KBM-7 (cell line): ENCODE measurements at places on chromosomes 4 and X.

DNA sequence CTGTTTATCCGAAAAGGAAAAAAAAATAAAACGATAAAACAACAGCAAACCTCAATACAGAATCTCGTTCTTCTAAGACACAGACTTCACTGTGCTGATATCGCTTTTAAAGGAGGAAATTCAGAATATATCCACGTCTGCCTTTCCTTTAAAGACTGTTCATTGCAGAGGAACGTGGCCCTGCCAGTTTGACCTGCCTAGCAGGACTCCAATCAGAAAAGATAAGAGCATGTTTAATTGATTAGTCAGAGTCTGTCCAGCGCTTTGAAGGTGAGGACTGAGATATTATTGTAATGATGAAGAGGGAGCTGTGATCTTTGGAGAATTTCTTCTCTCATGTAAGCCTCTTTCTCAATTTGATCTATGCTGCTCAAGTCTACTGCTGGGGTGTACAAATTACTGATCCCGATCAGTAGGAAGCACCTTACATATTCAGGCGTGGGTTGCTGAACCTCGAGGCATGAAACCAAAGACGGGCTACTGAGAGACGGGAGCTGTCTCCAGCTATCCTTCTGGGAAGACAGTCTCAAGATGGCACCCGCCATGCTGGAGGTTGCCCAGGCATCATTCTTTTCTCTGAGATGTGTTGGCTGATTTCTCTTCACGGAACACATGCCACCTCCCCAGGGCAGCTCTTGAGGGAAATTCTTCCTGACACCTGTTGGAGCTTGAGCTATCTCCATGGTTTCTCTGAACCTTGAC, 146.1 kb downstream of the SHOX start:
- DNase-seq: no peak

DNA sequence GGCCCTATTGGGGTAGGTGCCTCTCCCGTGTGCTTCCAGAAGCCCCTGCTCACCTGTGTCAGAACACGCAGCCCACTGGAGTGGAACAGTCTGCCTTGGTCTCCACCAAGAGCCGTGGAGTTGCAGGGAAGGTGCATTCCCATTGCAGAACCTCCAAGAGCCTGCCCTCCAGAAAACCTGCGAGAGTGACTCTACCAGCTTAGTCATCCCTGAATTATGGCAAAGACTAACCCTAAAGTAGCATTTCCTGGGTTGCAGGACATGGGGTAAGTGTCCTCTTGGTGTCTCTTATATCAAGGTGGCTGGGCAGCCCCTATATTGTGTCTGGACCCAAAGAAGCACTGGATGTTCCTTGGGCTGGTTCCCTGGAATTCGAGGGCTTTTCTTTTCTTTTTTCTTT, 224.6 kb downstream of the BCOR start:
- DNase-seq: no peak

DNA sequence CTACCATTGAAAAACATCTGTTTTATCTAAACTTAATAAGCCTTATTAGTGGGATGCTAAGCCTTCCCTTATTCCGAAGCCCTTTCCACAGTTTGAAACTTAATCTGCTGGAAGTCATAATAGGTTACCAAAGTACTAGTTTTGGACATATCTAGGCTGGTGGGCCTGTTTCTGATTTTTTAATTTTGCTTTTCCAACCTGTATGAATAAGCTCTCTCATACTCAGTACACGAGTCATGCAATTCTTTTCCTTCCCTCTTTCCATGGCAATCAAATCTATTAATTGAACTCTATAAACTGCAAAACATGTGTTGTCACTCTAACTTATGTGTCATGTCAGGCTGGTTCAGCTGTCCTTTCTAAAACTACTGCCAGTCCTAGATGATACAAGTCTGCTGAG, 91.0 kb downstream of the AMMECR1 start:
- DNase-seq: no peak

GRCh38 chr4:123121241-123121907, 199.0 kb upstream of the NUDT6 start:
- DNase-seq: no peak

- no peak for DNase-seq
Measured at GRCh38 chrX:44483965-44484606, 58.6 kb downstream of the FUNDC1 start.

GRCh38 chr4:66294638-66295037, 624.3 kb upstream of the EPHA5 start:
- no peak for DNase-seq

GRCh38 chr4:140448162-140448561, 20.7 kb upstream of the CLGN start:
- no peak for DNase-seq

- no peak for DNase-seq
Measured at GRCh38 chr4:174757736-174758135, 71.3 kb downstream of the GLRA3 start.

GRCh38 chr4:139441029-139441428, 12.9 kb upstream of the RAB33B start:
- no peak for DNase-seq

DNA sequence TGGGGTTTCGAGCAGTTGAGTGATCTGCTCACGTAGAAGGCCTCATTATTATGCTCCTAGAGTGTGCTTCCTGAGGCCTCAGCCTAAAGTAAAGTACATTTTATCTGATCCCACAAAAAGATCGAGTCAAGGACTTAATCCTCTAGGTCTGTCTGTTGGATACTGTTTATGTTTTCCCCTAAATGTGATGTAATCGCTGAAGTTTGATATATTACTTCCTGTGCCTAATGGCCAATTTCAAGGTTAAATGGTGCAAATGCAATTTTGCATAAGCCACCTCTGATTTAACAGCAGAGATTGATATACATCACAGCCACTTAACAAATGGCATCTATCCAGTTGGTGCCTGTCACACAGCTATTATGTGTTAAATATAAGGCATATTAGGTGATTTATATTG, 19.4 kb upstream of the SERTM2 start:
- DNase-seq: no peak

- peak; percentile 100 for DNase-seq
Measured at GRCh38 chr4:39181905-39182638, at the start of gene WDR19. Gene WDR19, plus strand, starts transcription at chr4:39182529. Its CDS starts 29 bp downstream, at chr4:39182558.

DNA sequence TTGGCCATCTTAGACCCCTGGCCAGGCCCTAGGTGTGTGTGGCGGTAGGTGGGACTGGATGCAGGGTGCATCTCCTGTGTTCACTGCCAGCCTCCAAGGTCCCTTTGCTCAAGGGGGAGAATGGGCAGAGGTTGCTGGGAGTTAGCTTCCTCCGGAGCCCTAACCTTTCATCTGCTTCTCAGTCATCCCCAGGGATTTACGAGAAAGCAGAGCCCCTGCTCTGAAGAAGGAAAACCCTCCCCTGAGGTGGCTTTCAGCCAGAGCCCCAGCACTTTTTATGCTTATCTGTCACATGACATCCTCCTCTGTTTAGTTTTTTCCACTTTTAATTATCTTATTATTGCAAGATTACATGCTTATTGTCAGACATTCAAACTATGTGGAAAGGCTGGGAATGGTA, 44.9 kb upstream of the DDX3X start:
- no peak for DNase-seq

DNA sequence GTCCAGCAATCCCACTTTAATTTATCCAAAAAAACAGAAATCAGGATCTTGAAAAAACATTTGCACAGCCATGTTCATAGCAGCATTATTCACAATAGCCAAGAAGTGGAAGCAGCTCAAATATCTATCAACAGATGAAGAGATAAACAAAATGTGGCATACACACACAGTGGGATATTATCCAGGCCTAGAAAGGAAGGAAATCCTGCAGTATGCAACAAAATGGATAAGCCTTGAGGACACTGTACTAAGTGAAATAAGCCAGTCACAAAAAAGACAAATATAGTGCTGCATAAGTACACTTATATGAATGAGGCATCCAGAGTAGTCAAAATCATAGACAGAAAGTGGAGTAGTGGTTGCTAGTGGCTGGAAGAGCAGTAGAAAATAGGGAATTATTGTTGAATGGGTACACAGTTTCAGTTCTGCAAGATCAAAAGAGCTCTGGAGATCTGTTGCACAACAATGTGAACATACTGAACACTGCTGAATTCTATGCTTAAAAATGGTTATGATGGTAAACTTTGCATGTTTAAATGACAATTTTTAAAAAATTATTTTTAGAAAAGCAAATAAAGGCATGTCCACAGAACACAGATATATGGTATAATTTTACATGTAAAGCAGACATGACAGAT, 25.6 kb downstream of the CHM start:
- no peak for DNase-seq

GRCh38 chrX:91414713-91415112, 19.9 kb upstream of the PABPC5 start:
- DNase-seq: peak; percentile 22

DNA sequence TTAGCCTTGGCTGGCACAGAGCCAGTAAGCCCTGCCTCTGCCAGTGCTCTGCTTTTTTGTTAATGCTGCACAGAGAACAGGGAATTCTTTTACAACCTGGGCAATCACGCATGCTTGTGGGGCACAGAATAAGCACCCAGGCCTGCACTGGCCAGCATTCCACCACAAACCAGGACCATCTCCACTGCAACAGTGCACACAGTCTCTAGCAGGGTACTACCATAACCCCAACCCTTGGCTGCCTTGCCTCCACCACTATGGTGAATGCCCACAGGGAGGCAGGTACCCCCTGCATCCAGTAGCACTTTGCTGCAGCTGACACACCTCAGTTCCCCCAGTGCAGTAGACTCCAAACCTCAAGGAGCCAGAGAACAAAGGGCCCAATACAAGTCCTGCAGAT, 19.2 kb upstream of the FAAH2 start:
- DNase-seq: no peak

- DNase-seq: peak; percentile 1
Measured at GRCh38 chr4:120517966-120518365, 404.6 kb downstream of the PRDM5 start.

DNA sequence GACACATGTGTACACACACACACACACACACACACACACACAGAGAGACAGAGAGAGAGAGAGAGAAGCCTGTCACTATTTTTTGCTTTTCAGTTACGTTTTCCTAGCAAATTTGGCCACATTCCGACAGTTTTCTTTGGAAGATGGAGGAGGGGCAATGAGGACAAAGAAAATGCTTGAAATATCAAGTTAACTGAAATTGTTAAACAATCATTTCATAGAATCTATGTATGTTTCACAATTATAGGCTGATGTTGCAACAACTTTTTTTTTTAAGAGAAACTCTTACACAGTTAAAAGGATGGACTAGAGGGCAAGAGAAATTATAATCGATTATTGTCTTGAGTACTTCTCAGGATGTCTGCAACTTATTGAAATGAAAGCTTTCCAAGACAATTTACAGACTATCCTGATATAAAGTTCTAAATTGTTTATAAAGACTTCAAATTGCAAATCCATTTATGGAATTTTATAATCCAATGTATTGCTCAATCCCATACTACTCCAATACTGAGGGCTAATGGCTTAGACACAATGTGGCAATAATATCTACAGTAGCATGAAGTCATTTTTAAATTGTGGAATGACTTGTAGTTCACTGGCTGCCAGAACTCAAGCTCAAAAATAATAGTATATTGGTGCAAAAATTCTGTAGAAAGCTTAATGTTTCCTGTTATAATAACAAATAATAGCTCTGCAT, 647.0 kb upstream of the PCDH7 start:
- no peak for DNase-seq

GRCh38 chrX:101619364-101619763, 1.6 kb upstream of the ARMCX6 start:
- DNase-seq: peak; percentile 67

- no peak for DNase-seq
Measured at GRCh38 chr4:188194421-188194820, 55.2 kb downstream of the TRIML1 start.

GRCh38 chr4:13441506-13441905, 42.6 kb downstream of the RAB28 start:
- no peak for DNase-seq
